ENCODE measurements at places on chromosomes 1 and 21. TPM values are rescaled to one million over a fixed set of nuclear protein-coding genes. Genes with fewer than 3 reads are reported as not detected.

C4BPB gene
- total RNA-seq, result 0.30 TPM

DOCK7 gene
- total RNA-seq, result 34.2 TPM

EVA1B gene
- 41.5 TPM for total RNA-seq

- DNase-seq, result peak; percentile 62
- no peaks in the 10 kb centered on the region for H3K4me1 ChIP-seq
- no peak overlapping the region for H3K27ac ChIP-seq
These were observed 82.8 kb downstream of the DMRTB1 start for GRCh38 chr1:53541761-53542550.

DNA sequence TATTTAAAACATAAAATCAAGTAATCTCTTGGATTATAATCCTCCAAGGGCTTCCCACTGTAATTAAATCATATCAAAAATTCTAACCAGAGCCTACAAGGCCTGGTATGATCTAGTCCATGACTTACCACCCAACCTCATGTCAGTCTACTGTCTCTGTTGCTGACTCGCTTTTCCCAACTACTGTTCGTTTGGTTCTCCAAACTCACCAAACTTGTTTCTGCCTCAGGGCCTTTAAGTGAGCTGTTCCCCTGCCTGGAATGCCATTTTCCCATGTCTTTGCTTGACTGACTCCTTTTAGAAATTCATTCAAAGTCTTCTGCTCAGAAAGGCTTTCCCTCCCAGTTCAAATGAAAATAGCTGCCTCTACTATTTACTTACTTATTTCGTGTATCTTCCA, 95.9 kb downstream of the ZC3H11B start:
- H3K27ac ChIP-seq, result no peak overlapping the region
- DNase-seq, result no peak
- H3K4me3 ChIP-seq, result no peak overlapping the region
- peaks cover 6% of the 10 kb centered on the region for H3K4me1 ChIP-seq
- no peaks in the 10 kb centered on the region for H3K36me3 ChIP-seq

GRCh38 chr1:31881688-31882000, 56.5 kb downstream of the PTP4A2 start:
- no peak overlapping the region for H3K27ac ChIP-seq
- peaks cover 4% of the 10 kb centered on the region for H3K27me3 ChIP-seq
- no peak for DNase-seq
- H3K4me1 ChIP-seq, result peaks cover 5% of the 10 kb centered on the region

DNA sequence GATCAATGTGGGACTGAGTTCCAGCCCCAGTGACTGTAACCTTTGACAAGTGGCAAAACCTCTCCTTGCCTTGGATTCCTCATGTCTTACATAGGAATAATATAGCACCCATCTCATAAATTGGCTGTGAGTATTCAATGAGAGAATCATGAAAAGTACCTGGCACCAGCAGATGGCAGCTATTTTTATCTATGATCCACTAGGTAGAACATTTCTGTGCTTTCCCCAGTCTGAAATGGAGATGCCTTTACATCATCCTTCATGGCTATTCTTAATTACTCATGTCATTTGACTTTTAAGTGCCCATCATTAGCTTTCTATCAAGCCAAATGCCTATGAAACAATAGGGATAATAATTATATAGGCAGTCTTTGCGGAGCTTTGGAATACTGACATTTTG, 130.1 kb downstream of the TGFB2 start:
- H3K36me3 ChIP-seq, result no peaks in the 10 kb centered on the region
- no peak for DNase-seq
- no peak overlapping the region for H3K27ac ChIP-seq
- 0 out of 2 replicates have a peak, but pooled peaks cover 3% of the 10 kb centered on the region for H3K4me1 ChIP-seq

DNA sequence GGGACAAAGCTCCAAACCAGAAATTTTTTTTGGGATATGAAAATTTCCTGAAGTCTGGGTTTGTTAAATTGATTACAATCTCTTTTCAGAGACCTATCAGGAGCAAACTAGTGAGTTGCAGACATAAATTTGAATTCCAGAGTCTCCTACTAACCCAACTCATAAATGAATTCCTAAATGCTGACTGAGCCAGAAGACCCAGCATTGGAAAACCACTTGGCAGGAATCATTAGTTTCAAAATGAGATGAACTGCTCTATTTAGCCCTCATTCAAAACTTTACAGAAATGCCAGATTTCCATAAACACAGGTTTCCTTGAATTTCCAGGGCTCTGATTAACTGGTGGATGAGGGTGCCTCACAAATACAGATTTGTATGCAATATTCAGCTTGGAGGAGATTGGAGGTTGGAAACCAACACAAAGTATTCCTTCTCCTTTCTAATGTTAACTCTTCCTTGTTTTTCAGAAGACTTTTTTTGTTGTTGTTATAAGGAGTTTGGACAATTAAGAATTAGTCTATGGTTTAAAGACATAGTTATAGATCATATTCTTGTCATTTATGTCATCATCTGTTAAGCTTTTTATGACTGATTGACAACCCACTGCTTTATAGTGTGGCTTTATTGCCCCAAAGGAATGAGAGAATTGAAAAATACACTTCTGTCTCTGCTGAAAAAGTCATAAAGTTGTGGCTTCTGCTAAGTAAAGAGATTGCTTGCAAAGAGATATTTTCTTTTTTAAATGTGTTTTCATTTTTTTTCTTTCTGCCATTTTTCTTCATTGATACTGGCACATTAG, 222.8 kb downstream of the HLX start:
- no peaks in the 10 kb centered on the region for H3K27me3 ChIP-seq
- H3K36me3 ChIP-seq, result no peaks in the 10 kb centered on the region
- DNase-seq, result no peak
- H3K4me3 ChIP-seq, result no peak overlapping the region

- H3K27me3 ChIP-seq, result no peaks in the 10 kb centered on the region
- no peak overlapping the region for H3K27ac ChIP-seq
- no peaks in the 10 kb centered on the region for H3K36me3 ChIP-seq
- DNase-seq, result no peak
- H3K4me1 ChIP-seq, result peaks cover 27% of the 10 kb centered on the region
These were observed 62.3 kb downstream of the GFI1 start for GRCh38 chr1:92424381-92424780.

DNA sequence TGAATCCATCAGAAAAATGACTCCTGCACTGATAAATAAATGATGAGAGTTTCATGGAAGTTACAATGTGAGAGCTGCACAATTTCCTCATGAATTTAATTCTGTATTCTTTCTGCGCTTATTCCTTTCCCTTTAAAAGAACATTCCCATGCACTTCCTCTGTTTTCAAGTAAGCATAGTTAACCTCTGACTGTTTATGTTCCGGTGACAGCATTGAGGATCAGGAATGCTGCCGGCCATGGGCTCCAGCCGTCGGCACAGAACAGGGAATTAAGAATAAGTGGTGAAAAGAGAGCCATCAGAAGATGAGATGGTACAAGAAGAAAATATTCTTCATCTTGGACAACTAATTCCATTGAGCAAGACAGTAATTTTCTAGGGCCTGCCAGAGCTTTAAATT, 65.3 kb downstream of the SUSD4 start:
- DNase-seq, result no peak
- H3K4me1 ChIP-seq, result no peaks in the 10 kb centered on the region
- H3K4me3 ChIP-seq, result no peak overlapping the region
- H3K27ac ChIP-seq, result no peak overlapping the region
- H3K27me3 ChIP-seq, result peaks cover 3% of the 10 kb centered on the region
- H3K36me3 ChIP-seq, result peaks cover 8% of the 10 kb centered on the region

GRCh38 chr1:64343105-64343822, 126.7 kb upstream of the CACHD1 start:
- H3K27me3 ChIP-seq, result no peaks in the 10 kb centered on the region
- peaks cover 4% of the 10 kb centered on the region for H3K36me3 ChIP-seq

DNA sequence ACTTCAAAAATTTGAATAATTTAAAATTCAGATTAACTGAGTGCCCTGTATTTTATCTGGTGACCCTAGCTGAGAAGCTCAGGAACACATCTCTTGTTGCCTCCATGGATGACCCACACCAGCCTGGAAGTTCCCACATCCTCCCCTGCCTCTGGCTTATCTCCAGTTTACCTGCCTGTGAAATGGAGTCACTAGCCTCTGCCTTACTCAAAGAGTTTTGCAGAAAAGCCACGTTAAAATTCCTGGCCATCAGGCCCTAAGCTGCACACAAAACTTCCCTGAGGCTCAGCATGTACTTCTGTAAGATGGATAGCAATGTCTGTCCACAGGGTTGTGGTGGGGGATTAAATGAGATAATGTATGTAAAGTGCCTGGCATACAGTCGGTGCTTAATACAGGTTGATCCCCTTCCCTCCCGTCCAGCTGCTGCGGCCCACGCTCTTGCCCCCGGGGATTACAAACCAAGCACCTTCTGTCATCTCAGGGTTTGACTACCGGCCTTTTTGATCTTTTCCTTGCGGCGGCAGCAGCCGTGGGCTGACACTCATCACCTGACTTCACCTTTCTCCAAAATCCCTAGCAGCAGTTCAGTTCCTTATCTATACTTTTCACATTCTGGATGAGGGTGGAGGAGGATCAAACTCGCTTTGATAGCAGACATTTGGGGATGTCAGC, 136.5 kb downstream of the CSMD2 start:
- no peaks in the 10 kb centered on the region for H3K27me3 ChIP-seq
- H3K27ac ChIP-seq, result no peak overlapping the region
- H3K36me3 ChIP-seq, result peaks cover 3% of the 10 kb centered on the region
- H3K4me3 ChIP-seq, result no peak overlapping the region
- no peak for DNase-seq
- no peaks in the 10 kb centered on the region for H3K4me1 ChIP-seq

DNA sequence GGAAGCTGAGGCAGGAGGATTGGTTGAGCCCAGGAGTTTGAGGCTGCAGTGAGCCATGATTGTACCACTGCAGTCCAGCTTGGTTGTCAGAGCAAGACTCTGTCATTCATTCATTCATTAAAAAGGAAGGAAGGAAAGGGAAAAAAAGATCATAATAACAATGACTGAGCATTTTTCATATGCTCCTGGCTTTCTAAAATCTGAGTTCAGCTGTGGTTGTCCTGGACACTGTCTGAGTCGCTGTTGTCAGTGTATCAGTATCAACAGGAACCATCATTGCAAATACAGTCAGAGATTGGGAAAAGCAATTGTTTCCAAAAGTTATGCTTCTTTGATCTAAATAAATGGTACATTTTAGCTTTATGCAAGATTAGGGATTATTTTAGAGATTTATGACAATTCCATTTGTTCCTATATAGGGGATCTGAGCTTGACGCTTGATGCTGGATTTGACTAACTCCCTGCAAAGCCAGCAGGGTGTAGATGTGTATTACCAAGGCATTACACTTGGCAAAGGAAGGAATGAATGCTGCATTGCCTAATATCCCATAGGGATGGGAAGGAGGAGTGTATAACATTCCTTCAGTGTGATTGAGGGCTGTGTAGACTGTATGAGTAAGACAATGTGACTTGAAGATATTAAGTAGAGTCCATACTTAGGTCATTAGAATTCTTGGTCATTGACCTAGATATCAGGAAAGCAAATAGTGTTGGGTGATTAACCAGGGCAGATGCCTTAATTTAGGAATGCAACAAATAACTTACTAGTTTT, 100.2 kb downstream of the DISP1 start:
- H3K27ac ChIP-seq, result no peak overlapping the region
- H3K4me3 ChIP-seq, result no peak overlapping the region
- peaks cover 9% of the 10 kb centered on the region for H3K36me3 ChIP-seq
- H3K4me1 ChIP-seq, result no peaks in the 10 kb centered on the region
- DNase-seq, result no peak
- peaks cover 4% of the 10 kb centered on the region for H3K27me3 ChIP-seq

GRCh38 chr1:236543065-236543669, 19.4 kb downstream of the LGALS8 start:
- DNase-seq, result peak; percentile 32
- H3K27me3 ChIP-seq, result no peaks in the 10 kb centered on the region
- H3K27ac ChIP-seq, result peak overlapping the region; percentile 66
- H3K4me1 ChIP-seq, result 0 out of 2 replicates have a peak, but pooled peaks cover 3% of the 10 kb centered on the region
- H3K36me3 ChIP-seq, result peaks cover 37% of the 10 kb centered on the region
- H3K4me3 ChIP-seq, result no peak overlapping the region

- DNase-seq, result no peak
- peaks cover 2% of the 10 kb centered on the region for H3K4me1 ChIP-seq
- H3K27me3 ChIP-seq, result peaks cover 4% of the 10 kb centered on the region
- H3K4me3 ChIP-seq, result no peak overlapping the region
- no peak overlapping the region for H3K27ac ChIP-seq
These were observed 159.5 kb upstream of the KAZN start for GRCh38 chr1:14439015-14439414.

GRCh38 chr1:216210081-216210480, 213.2 kb downstream of the USH2A start:
- H3K4me1 ChIP-seq, result no peaks in the 10 kb centered on the region
- H3K27ac ChIP-seq, result 0 out of 2 replicates have a peak overlapping the region, but pooled peaks have one; percentile 19
- no peak for DNase-seq
- H3K27me3 ChIP-seq, result no peaks in the 10 kb centered on the region

DNA sequence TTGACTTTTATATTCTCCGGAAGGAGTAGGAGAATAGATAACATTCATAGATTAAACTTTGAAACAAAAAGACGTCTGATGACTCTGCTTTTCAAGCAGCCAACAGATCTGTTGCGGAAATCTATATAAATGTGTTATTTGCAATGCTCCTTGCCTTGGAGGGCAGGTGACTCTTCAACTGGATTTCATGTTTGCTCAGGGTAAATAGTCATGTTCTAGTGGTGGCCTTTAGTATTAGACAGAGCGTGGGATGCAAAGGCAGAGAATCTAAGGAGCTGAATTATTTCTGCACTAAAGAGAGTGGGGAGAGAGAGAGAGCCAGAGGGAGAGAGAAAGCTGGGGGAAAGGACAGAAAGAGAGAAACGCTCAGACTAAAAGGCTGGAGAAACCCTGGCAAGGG, 454.3 kb downstream of the AJAP1 start:
- DNase-seq, result no peak
- no peak overlapping the region for H3K27ac ChIP-seq
- H3K4me1 ChIP-seq, result 0 out of 2 replicates have a peak, but pooled peaks cover 3% of the 10 kb centered on the region
- peaks cover 77% of the 10 kb centered on the region for H3K36me3 ChIP-seq
- peaks cover 16% of the 10 kb centered on the region for H3K27me3 ChIP-seq
- no peak overlapping the region for H3K4me3 ChIP-seq

GRCh38 chr1:230153641-230154296, 86.7 kb downstream of the GALNT2 start:
- H3K27me3 ChIP-seq, result no peaks in the 10 kb centered on the region
- no peak for DNase-seq
- H3K4me3 ChIP-seq, result no peak overlapping the region
- no peak overlapping the region for H3K27ac ChIP-seq
- peaks cover 44% of the 10 kb centered on the region for H3K4me1 ChIP-seq

Data from WTC11 (cell line).